Left forelimb (tissue), 1 donor: ENCODE measurements at places on chromosomes 7 and 10.
A peak's percentile ranks its signal among the peaks of the same experiment; 100 is the strongest.

DNA sequence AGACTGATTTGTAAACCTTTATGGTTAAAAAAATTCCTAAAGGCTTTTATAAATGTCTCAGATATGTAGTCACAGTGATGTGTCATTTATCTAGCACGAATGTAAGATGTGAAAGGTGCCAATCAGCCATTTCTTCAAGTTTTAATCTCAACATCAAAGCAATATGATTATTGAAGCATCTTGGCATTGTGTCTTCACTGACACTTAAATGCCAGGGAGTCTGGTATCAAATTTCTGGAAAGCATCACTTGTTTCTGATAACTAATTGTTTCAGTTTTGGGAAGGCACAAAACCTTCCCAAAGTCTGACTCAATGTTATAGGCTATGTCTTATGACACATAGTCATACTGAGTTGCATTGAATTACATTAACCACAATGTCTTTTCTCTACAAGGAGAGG lies 492.0 kb upstream of the CNTNAP2 start:
- no peak for DNase-seq

- DNase-seq, result no peak
These were observed 401 bp downstream of the LRRC27 start for GRCh38 chr10:132332433-132332754.

GRCh38 chr10:88592381-88592780 lies 5.8 kb downstream of the LIPJ start:
- no peak for DNase-seq

DNA sequence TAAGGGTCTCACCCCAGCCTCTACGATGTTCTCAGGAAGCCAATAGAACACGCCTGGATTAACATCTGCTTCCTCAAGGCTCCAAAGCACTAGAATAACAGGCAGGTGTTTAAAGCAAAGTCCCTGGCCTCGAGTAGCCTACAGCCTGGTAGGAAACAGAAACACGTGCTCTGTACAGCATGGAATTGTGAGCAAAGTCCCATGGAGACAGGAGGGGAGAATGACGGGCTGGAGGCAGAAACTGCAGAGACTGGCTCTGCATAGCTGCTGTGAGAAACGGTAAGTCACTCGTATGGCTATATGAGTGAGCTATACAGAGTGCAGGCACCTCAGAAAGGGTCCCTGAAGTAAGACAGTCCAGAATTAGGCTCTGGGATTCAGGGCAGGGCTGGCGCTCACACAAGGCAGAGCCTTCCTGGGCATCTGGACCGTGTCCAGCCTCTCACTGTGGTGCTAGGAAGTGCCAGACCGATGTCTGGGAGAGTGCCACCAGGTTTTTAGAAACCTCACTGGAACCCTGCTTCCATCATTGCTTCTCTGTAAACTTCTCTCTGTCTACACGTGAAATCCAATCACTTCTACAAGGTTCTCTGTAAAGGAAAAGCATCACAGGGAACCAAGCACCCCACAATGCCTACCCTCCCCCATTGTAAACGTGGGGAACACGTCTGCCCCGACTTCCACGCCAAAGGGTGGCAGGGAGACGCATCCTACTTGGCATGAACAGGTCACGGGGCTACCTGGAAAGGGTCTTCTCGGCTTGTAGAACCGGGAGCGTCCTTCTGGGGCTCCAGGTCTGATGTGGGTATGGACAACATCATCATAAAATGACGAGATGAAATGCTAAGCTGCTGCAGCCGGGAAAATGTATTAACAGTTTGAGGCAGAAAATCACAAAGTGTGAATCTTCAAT lies 38.8 kb upstream of the SHH start:
- no peak for DNase-seq

DNA sequence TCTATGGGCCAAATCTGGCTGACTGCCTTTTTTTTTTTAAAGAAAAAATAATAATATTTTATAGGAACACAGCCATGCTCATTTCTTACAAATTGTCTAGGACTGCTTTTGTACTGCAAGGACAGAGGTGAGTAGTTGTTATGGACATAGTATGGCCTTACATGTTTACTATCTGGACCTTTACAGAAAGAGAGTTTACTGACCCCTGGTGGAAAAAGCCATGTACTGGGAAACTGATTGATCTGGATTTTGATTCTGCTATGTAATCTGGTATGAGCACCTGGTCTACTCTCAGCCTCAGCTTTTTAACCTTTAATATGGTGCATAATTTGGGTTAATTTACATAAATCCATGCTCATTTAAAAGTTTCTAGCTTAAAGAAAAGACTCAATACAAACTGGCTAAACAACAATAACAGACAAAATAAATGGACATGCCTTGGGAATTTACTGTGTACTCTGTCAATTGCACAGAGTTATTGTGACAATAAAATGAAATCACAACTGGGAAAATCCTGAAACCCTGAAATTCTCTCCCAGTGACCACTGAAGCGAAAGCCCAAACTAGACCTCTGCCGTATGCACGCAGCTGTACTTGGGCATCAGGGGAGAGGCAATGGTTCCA lies 260.7 kb downstream of the BMPER start:
- no peak for DNase-seq

DNA sequence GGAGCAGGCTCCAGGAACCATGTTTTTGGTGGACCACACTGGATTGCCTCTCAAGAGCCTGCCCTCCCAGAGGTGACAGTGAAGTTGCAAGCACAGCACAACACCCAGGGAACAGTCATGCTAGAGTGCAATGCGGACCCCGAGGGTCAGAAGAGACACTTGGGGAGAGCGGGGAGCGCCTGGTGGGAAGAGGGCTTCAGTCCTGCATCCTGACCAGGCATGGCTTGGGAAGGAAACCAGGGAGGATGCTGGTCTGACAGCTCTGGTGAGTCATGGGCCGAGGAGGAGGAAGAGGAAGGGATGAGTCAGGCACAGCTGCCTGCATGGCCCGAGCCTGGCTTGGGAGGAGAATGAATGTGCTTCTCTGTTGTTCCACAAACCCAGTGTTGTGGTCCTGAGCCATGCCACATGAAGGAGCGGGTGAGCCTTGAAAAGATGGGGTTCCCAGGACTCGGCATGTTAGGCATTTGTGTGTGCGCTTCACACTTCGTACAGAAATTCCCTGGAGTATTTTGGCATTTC lies 29.5 kb upstream of the ANKRD2 start:
- no peak for DNase-seq

DNA sequence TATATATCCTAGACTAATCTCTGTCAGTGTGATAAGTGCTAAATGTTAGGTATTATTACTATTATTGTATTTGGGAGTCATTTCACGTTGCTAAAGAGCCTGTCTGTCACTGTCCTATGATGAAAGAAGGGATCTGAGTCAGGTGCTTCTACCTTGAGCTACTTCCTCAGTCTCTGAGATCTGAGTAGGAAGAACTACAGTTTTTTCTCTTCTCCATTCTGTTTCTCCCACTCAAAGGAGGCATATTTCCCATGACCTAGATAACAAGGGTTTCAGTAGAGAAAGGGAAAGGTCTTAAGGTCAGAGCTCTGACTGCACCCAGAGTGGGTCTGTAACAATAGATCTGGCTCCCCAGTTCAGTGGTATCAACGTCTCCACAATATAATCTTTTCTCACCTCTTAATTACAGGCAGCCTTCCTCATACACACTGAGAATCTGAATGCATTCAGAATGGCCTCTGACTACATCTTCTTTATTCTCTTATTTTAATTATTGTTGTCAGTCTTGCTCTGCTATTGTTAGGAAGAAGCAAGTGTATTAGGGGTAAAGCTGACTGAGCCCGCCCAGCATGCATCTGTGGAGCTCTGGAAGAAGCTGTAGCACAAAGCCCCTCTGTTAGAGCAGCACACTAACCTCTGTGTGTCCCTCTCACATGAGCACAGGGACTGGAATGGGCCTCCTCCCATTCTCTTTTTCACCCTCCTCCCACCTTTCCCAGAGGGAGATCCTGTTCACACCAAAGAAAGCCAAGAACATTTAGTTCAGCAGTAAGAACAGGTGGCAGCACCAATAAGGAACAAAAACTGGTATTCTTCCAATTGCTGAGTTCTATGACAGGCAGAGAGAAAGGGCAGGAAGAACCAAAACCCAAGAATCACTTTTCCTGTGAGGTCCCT lies 38.1 kb downstream of the USP54 start:
- DNase-seq, result no peak

DNA sequence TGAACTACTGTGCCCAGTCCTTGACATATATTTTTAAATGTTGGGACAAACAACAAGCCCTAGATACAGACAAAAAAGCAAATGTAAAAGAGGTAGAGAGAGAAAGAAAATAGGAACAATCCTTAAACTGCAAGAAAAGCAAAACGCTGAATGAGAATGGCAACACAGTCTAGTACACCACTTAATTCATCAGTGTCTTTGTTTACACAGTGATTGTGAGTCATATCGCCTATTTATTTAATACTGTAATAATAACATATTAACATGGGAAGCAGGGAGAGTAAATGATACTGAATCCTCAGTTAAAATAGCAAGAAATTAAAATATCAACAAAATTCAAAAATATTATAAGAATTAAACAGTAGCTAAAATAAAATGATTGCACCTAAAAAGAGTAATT lies 9.8 kb upstream of the LRRTM3 start:
- DNase-seq, result no peak

- no peak for DNase-seq
These were observed 9.8 kb downstream of the LFNG start for GRCh38 chr7:2529161-2530070.

DNA sequence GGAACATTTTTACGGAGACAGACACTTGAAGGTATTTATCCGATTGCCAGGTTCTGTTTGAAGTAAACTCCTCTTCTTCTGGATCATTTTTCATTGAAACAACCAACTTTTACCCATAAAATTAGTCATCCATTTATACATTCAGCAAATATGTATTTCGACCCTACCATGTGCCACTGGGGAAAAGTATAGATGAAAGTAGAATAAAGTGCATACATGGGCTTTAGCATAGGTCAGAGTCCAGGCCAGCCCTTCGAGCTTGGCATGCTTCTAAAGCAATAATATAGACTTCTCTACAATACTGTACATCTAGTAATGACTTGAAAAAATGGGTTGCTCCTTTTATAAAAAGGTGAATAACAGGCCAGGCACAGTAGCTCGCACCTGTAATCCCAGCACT lies 10.1 kb downstream of the SLC25A16 start:
- no peak for DNase-seq

DNA sequence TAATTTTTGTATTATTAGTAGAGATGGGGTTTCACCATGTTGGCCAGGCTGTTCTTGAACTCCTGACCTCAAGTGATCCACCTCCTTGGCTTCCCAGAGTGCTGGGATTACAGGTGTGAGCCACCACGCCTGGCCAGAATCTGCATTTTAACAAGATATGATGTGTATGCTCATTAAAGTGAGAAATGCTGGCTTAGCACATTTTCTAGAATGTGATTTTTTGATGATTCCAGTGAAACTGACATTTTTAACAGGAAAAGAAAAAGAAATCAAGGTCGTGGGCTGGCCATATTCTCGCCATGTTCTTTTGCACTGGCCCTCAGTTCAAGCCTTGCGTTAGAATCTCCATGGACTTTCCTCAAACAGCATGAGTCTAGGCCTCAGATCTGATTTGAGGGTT lies 18.1 kb upstream of the TPST1 start:
- no peak for DNase-seq

DNA sequence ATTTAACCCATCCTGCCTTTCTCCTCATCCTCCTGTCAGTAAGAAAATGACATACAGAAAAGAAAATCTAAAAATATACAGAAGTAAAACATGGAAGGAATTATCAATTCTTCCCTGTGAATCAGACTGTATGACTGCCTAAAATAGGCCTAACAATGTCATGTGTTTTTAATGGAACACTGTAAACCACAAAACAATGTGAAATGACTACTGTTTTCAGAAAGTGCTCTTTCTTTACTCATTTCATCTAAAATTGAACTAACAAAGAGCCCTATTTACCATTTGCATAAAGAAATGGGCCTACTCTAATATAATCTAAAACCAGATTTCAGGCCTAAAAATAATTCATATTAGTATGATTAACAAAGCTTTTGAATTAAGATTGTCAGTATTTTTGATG lies 35.7 kb downstream of the SEMA3E start:
- DNase-seq, result no peak

- DNase-seq, result peak; percentile 72
These were observed 2.0 kb downstream of the SEMA3D start for GRCh38 chr7:85184599-85185423.

DNA sequence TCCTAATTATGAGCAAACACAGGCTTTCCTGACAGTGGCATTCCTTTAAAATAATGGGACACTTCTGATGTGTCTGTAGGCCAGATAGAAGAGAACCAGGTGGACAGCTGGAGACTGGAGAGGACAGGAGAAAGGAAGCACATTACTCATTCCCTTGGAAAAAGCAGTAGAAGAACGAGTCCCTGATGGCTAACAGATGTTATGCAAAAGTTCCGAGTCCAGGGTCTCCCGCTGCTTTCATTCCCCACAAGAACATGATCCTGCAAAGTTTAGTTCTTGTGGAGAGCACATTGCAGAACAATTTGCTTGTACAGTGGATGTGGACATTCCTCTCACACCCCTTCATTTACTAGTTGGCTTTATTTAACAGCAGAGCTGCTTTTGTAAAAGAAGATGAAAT lies 137.6 kb downstream of the GPAM start:
- DNase-seq, result no peak

- no peak for DNase-seq
These were observed 209.4 kb upstream of the FOXK1 start for GRCh38 chr7:4472728-4473127.

GRCh38 chr7:450741-451140 lies 68.9 kb downstream of the PDGFA start:
- no peak for DNase-seq

- DNase-seq, result no peak
These were observed 268.3 kb downstream of the ARHGAP12 start for GRCh38 chr10:31660300-31660699.

DNA sequence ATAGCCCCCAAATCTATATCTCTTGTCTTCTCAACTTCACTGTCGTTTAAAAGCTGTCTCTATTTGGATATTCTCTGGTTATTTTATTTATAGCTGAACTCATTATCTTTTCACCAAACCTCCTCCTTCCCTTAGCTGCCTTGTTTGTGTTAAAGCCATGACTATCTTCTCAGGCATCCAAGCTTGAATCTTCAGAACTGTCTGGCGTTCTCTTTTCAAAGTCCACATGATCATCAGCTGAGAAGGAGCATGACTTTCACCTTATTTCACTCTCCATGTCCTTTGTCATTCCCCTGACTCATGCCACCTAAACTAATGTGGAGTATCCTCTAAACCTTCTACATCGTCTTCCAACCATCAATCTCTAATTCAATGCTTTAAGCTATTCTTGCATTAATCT lies 5.7 kb upstream of the GLCCI1 start:
- no peak for DNase-seq
